NCI-H2081 (cell line): ENCODE measurements at places on chromosomes 12 and 14.

- no peak for DNase-seq
Observed at GRCh38 chr14:28778138-28779117, 11.8 kb downstream of the FOXG1 start.

DNA sequence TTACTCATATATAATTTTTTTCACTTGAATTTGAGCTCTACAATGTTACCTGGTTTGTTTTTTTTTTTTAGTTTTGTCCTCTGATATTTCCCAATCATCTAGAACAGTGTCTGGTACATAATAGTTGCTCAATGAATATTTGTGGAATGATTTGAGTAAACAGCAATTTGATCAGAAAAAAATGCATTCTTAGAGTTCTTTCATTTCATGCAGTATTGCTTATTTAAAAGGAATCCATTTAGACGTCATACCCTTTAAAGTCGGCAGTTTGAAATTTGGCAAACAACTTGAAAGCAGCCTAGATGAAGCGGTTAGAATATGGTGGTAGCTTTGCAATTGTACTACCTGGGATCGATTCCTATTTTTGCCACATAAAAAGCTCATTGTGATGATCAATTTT is 140.0 kb downstream of the PDE3A start:
- DNase-seq, result no peak

DNA sequence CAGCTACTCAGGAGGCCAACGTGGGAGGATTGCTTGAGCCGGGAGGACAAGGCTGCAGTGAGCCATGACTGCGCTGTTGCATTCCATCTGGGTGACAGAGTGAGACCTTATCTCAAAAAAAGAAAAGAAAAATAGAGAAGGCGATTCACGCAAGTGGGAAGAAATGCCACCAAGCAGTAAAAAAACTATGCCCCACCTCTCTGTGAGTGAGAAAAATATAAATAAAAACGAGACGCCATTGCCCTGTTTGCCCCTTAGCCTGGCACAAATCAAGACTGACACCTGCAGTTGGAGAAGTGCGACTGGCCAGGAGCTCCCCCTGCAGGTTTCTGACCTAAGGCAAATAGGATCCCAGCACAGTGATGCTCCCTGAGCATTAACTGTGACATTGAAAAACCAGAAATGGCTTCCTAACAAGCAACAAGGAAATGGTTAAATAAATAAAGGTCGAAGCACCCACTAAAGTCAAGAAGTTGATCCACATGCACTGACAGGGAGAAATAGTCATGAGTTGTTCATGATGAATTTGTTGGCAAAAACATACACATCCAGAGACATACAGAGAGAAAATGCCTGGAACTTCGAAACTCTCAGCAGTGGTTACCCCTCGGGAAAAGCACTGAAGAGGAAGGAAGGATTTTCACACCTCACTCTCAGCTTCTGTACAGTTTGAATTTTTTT is 21.1 kb downstream of the GSC start:
- DNase-seq, result peak; percentile 17

GRCh38 chr12:23221066-23221465 is 596.1 kb downstream of the ETNK1 start:
- peak; percentile 9 for DNase-seq

GRCh38 chr12:50542448-50542847 is 37.7 kb downstream of the DIP2B start:
- peak; percentile 28 for DNase-seq

DNA sequence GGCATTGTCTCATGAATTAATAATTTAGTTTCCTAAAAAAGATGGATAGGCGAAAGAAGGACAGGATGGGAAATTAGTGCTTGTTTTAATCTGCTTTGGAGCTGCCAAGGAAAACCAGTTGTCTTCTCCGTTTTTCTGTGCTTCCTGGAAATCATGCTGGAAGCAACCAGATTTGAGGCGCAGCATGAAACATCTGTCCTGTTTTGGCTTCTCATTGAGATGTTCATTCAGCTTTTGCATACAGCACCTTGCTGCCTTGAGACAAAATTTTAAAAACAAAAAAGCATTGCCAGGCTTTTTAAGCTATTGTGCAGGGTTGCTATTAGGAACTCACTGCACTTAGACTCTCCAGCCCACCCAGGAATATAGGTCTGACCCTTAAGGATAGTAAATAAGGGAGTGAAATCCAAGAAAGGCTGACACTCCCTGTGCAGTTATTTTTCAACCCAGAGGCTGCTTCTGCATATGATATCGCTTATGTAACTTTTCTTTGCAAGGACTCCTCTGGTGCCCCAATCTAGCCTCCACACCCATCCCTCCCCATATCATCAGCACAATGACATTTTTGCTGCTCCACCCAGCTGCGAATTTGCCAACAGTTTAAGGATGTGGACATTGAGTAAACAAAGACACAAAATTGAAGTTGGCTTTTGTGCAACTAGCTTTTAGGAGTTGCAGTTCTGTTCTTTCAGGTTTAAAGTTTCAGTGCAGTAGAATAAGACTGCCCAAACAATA is 46.9 kb upstream of the MDM1 start:
- DNase-seq, result no peak

- no peak for DNase-seq
Observed at GRCh38 chr14:104874571-104875411, 9.7 kb downstream of the CEP170B start.

GRCh38 chr12:57103856-57104255 is 7.3 kb downstream of the STAT6 start:
- no peak for DNase-seq

DNA sequence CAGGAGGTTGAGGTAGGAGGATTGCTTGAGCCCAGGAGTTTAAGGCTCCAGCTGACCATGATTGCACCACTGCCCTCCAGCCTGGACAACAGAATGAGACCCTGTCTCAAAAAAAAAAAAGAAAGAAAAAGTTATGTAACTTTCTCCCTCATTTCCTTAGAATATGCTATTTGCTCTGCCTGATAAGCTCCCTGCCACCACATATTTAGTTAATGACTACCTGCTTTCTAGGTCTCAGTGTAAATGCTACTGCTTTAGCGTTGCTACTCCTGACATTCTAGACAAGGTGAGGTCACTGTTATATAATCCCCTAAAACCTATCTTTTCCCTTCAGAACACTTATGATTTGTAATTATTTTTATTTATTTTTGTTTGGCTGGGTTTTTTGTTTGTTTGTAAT is 86.3 kb upstream of the AMN1 start:
- DNase-seq, result no peak

GRCh38 chr14:69034612-69035262 is 55.6 kb upstream of the ACTN1 start:
- DNase-seq, result no peak

DNA sequence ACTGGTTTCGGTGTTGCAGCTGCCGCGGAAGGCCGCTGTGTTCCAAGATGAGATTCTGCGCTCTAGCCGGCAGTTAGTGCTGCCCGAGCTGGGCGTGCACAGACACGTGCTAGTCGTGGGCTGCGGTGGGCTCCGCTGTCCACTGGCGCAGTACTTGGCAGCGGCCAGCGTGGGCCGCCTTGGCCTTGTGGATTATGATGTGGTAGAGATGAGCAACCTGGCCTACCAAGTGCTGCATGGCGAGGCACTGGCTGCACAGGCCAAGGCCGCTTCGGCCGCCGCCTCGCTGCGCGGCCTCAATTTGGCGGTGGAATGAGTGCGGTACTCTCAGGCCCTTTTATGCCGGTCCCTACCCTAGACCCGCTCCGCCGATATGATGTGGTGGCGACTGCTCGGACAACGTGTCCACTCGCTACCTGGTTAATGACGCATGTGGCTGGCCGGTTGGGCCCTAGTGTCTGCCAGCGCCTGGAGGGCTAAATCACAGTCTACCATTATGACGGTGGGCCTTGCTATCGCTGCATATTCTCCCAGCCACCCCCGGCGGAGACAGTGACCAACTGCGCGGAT is 102.2 kb downstream of the SNAPC1 start:
- no peak for DNase-seq

GRCh38 chr14:43503508-43503907 is 1003.6 kb downstream of the FSCB start:
- DNase-seq, result no peak
